CMK (cell line): ENCODE measurements at places on chromosomes 2 and 18.
A peak's percentile ranks its signal among the peaks of the same experiment; 100 is the strongest.

- no peak for DNase-seq
Measured at GRCh38 chr2:168212167-168212566, 35.2 kb downstream of the STK39 start.

DNA sequence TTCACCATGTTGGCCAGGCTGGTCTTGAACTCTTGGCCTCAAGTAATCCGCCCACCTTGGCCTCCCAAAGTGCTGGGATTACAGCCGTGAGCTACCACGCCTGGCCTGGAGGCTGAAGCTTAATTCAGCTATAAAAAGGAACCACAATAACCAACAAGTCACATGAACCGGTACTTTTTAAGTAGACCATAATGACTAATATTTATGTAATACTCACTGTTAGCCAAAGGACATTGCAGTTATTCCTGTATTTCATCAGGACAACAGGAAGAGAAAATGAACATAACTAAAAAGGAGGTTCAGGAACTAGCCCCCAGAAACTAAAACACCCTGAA, 49.0 kb upstream of the TMEM87B start:
- no peak for DNase-seq

GRCh38 chr2:10245021-10245420, 57.7 kb upstream of the HPCAL1 start:
- DNase-seq: no peak

GRCh38 chr2:233919938-233920337, 2.8 kb downstream of the TRPM8 start:
- DNase-seq: no peak

DNA sequence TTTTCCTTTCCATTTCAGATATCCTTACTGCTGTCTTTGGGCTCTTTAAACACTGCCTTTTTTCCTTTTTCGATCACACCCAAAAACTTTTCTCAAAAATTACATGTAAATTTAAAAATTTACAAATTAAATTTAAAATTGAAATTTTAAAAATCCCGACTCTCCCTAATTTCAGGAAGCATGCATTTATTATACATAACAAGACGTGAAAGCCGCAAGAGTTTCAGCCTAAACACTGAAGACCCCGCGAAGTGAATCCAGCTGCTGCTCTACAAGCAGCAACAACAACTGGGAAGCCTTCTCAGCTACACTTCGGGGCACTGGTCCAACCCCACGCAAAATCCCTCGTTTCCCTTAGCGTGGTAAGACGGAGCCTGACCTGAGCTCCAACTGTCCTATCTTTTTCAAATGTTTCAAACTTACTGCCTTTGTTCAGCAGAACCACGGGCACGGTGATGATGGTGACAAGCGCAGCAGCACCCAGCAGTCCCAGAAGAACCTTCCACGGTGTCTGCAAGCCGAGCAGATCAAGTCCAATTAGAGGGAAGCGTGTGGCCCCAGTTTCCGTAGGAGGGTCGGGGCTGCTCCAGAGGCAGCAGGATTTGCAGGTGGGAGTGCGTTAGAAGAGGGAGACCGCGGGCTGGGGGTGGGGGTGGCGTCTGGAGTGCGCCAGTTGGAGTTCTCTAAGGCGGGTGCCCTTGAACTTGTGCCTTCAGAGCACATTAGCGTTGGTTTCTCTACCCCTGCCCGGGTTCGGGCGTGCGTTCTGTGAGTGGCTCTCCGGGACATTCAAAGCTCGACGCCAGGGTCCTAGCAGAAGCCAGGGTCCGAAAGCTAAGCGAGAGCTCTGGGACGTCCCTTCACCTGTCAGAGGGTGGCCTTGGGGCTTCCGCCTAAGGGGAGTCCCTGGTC, 783 bp downstream of the DPP4 start:
- DNase-seq: no peak

DNA sequence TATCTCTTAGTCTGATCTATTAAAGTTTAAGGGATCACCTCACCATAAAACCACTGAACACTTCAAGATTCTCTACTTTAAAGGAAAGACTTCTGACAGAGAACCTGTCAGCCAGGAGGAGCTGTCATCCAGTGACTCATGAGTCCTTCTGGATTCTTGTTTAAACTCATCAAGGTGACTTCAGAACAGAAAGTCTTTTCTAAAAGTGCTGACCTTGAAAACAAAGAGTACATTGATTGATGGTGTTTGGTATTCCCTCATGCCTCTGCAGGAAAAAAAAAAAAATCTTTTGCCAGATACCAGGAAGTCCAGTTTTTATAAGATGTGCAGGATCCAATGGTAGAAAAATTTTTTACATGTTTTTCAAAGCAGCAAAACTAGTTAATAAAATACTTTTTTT, 12.3 kb downstream of the DSG2 start:
- DNase-seq: no peak

DNA sequence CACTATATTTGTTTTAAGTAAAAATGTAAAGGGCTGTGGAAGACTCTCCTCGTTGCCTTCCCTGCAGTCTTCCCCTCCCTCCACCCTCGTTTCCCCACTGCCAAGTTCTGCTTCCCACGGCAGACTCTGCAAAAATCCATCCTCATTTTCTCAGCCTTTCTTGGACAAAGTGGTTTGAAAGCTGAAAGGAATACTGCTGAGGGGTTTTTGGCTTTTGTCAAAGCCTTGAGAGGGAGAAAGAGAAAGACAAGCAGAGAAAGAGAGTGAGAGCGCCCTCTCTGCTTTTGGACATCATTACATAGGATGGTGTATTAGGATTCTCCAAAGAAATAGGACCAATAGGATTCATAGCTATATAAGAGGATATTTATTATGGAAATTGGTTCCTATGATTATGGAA, 455.9 kb upstream of the SOX11 start:
- no peak for DNase-seq

- no peak for DNase-seq
Measured at GRCh38 chr2:233936089-233936488, 18.9 kb downstream of the TRPM8 start.

GRCh38 chr2:30038419-30038818, 108.4 kb upstream of the YPEL5 start:
- no peak for DNase-seq

- no peak for DNase-seq
Measured at GRCh38 chr18:42850174-42851083, 265.1 kb downstream of the RIT2 start.

DNA sequence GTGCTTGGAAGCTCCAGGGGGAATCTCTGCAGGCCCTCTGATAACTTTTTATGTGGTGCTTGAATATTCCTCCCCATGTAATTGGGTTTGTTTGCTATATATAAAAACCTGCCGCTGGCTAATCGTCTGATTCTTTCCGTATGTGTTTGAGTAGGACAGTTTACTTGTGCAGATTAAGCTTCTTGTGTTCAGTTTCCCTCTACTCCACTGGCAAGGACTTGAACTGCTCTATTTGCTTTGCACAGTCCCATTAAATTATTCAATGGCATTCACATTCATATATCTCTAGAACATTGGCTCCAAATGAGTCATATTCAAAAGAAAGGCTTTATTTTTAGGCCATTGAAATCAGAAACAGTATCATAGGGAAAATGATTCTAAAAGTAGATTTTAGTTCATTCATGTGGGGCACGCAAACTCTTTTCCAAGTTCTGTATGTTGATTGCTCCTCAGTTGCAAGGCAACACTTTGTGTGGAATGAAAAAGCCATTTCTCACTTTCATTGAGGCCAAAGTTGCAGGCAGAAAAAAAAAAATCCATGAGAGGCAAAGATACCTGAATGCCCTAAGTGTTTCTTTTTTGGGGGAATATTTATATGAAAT, 1682.3 kb upstream of the PIK3C3 start:
- no peak for DNase-seq

DNA sequence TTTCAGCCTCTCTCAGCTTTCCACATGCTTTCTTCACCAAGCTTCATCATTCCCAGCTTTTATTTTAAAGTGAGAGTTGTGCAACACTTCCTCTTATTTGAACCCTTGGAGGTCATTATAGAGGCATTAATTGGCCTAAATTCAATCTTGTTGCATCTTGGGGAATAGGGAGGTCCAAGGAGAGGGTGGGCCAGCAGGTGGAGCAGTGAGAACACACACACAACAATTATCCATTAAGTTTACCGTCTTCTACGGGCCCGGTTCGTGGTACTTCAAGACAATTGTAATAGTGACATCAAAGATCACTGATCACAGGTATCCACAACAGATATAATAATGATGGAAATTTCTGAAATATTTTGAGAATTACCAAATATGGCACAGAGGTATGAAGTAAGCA, 457.2 kb upstream of the SMIM21 start:
- DNase-seq: no peak

GRCh38 chr2:205405194-205405593, 277.1 kb upstream of the NRP2 start:
- no peak for DNase-seq

DNA sequence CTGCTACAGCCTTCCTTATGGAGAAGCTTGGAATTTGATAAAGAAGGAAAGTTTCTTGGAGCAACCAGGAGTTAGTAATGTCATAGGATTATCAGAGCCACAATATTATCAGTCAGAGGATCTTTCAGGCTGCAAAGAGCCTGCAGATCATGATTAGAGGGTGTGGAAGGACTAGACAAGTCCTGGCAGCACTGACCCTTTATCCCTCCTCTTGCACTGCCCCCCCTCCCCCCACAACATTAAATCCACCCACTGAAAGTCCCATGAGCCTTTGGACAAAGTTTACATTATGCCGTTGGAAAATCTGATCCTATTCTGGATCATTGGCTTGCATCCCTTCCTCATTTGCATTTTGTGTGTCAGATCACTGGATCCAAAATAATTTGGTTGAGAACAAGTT, 18.7 kb upstream of the IMPA2 start:
- no peak for DNase-seq

DNA sequence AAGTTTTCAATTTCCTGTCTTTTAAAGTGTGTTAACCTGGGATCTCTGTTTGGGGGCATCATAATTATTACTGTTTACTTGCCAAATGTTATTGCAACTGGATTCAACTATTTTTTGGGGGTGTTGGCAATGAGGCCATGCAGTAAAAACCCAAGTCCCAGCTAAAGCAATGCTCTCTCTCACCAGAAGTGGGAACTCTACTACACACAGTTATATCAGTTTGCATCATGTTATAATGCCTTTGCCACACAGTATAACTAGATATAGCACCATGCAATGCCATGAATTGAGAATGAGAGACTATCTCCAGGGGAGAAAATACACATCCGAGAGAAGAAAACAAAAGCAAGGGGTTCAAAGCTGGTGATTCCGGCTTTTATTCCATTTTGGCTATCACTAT, 79.0 kb downstream of the GCA start:
- DNase-seq: no peak

DNA sequence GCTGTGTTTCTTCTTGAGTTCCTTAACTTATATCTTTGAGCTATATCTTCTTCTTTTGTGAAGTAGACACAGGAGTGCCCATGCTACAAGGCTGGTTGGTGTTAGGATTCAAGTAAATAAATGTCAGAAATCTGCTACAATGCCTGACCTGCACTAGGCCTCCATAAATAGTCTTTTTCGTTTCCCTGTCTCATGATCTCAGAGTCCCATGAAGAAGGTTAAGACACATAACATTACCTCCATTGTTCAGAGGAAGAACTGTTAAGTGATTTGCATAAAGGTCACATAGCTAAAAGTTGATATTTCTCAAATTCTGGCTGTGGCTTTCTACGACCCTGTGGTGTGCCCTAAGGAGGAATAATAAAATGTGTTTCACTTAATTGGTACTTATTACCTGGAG, 228.4 kb downstream of the KCNS3 start:
- no peak for DNase-seq

DNA sequence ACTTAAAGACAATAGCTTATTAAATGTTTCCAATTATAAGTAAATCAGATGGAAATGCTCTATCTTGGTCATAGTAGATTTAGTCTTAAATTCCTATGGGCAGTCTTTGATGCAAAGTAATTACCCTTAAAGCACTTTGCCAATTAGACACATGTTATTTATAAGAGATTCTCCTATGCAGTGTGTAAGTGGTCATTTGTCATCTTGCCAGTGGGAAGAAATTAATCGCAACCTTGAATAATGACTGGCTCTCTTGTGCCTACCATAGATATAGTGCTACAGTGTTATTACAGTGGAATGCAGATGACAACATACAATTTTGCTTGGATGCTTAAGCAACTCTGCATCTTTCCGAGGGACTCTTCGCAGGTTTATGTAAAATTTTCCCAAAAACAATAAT, 311.0 kb upstream of the THUMPD2 start:
- DNase-seq: no peak

DNA sequence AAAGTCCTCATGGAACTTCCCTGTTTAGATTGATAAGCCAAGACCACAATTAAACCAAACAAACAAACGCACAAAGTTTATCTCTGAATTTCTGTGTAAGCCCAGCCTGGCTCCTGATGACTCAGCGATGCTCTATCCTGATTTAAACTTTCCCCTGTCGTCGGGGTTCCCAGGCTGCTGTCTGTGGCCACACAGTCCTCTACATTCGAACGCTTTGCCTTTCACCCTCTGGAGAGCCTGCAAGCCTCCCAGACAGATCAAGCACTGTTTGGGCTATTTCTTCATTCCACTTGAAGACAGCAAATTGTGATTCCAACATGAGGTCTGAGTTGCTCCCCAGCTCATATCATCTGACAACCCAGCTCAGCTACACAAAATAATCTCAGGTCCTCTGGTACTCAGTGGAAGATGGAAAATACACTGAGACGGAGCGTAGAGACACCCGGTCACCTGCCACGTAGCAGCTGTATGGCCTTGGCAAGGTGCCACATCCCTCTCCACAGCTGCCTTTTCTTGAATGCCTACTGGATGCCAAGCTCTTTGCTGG, 51.2 kb downstream of the CYRIA start:
- peak; percentile 48 for DNase-seq

DNA sequence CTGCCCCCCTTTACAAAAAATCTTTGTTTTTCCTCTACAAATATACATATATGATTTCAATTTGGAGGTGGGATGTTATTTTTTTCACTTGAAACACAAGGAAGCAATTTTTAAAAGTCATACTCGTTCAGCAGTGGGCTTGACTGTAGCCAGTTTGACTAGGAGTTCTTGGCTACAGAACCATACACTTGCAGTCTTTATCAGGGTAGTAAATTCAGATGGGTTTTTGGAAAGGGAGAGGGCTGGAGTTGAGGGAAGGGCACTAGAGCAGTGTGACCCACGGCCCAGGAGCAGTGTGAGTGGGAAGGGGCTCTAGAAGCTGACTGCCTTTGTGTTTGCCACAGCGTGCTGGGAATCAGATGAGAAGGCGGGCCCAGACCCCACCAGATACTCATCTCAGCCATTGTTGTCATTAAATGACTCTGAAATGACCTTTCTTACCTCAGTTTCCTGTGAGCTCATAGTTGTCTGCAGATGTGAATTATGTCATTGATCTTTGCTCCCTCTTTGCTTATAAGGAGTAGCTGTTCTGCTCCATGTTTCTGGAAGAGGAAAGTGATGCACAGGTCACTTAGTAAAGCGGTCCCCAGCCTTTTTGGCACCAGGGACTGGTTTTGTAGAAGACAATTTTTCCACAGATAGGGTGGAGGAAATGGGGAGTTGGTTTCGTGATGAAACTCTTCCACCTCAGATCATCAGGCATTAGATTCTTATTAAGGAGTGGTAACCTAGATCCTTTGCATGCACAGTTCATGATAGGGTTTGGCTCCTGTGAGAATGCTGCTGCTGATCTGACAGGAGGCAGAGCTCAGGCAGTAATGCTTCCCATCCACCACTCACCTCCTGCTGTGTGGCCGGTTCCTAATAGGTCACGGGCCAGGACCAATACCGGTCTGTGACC, 116.8 kb downstream of the SPTBN1 start:
- no peak for DNase-seq
